ENCODE measurements at places on chromosomes 12 and 14.

DNA sequence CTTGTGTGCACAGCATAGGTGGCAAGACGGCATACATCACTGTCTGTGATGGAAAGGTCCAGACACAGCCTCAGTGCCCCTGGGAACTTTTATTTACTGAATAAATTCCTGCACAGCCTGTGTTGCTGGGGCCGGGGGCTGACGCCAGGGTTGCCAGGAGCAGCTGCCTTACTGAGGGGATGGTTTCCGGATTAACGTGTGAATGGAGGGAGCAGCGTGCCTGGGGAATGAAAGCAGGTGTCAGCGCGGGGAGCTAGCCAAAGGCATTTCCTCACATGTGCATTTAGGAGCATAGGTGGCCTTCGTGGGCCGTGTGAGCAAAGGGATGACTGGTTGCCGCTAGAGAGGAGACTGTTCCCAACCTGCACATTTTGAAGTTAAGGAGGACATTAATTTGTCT, 41.6 kb downstream of the SFSWAP start:
- DNase-seq = no peak

DNA sequence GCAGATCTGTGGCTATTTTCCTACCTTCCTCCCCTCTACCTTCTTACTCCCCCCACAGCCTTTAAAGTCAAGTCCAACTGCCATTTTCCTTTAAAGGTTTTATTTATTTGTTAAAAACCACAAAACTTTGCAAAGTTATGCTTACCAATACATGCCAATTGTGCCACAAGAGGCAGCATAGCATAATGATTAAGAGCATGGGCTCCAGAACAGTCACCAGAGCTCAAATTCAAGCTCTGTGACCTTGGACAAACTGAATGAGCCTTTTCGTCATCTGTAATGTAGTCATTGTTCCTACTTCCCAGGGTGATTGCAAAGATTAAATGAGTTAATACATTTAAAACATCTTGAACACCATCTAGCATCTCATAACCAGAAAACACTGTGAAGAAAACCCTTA, 13.0 kb upstream of the FMNL3 start:
- DNase-seq = no peak

GRCh38 chr12:53618275-53618674, 7.9 kb downstream of the ATF7 start:
- no peak for DNase-seq

DNA sequence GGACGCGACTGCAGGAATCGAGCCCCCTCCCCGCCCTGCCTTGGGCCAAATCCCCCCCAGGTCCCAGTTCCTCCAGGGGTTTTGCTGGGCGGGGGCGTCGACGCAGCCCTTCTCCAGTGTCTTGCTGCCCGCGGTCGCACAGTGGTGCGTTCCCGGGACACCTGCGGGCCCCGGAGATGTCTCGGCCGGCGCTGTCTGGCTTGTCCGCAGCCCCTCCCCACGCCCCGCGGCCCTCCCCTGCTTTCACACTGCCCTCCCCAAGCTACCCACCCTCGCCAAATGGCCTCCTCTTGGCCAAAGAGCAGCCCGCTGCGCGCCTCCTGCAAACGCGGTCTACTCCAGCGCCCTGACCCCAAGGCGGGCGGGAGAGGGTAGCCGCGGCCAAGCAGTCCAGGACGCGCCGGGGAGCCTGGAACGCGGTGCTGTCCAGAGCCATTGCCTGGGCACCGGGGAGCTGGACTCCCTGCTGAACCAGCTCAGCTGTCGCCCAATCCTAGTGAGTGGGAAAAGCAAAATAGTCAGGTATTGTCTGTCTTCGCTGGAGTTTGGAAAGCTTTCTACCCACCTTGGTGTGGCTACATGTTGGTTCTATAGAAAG, 122.0 kb downstream of the AACS start:
- DNase-seq = no peak

- DNase-seq = no peak
Observed at GRCh38 chr14:53964249-53964648, 7.6 kb upstream of the BMP4 start.

- DNase-seq = no peak
Observed at GRCh38 chr12:75322464-75322863, 7.7 kb downstream of the CAPS2 start.

DNA sequence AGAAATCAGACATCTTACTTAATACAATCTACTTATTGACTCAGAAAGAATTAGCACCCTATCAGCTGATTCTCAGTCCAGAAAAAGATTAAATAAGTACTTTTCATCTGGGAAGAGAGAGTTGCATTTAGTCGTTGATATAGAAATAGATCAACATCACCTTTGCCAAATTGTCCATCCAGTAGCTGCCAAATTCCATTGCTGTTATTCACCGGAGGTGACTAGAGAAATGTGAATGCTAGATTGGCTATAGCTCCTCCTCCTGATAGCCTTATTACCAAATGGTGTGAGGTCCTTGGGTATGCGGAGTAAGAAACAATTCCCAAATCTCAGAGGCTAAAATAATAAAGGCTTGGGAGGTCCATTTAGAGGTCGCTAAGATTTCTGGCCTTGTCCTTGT, 723.3 kb upstream of the FLRT2 start:
- peak; percentile 72 for DNase-seq

DNA sequence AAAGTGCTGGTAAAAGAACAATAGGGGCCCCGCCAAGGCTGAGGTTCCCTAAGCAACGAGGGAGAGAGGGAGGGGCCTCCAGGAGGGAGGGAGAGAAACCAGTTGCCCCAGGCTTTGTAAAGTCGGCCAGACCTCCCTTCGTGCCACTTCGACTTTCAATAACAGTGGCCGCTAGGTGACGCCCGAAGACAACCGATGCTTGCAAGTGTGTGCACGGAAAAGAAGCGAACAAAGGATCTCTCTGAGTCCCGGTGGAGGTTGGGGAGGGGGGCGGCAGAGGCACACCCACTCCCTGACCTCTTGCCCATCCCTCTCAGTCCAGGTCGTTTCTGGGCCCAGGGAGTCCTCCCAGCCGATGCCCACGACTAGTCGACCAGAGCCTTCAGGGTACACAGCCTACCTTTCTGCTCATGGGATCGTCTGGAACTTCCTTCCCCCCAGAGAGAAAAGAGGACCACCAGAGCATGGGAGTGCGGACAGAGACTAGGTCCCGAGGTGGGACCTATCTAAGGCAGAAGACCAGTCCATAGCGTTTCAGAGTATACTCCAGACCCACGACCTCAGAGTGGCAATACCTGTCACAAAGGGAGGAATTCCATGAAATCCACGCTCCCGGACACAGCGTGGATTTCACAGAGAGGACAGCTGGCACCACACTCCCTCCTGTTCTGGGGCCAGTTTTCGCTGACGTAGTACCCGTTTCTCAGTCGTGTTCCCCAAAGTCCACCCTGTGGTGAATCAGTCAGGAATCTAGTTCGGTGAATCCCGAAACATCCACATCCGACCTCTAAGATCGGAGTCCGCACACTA, 262.7 kb upstream of the ALG10B start:
- no peak for DNase-seq

- no peak for DNase-seq
Observed at GRCh38 chr14:55404173-55404854, 7.3 kb downstream of the ATG14 start.

DNA sequence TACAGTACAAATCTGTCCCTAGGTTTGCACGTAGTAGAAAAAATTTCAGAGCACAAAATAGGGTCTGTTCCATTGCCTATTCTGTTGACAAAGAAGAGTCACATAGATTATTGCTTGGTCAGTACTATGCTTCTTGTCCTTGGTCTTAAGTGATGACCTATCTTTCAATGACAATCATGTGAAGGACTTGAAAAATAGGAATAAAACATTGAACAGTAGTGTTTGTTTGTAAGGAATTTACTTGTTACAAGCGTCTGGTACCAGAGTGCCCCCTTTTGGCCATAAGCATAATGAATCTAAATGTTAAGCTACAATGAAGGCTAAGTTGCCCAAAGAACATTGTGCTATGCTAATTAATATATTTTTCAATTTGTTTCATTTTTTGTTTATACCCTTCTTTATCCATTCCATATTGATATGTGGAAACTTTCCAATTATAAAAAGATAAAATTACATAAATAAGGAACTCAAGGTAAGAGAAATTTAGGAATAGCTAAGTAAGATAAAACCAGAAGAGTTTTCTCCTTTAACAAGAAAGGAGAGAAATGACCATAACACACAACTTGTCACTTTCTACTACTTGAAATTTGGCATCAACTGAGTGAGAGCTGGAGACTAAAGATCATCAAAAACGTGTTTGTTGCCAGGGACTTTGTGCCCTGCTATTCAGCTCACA, 204.7 kb downstream of the EPS8 start:
- no peak for DNase-seq

GRCh38 chr14:88599761-88600439, 37.1 kb downstream of the ZC3H14 start:
- no peak for DNase-seq

DNA sequence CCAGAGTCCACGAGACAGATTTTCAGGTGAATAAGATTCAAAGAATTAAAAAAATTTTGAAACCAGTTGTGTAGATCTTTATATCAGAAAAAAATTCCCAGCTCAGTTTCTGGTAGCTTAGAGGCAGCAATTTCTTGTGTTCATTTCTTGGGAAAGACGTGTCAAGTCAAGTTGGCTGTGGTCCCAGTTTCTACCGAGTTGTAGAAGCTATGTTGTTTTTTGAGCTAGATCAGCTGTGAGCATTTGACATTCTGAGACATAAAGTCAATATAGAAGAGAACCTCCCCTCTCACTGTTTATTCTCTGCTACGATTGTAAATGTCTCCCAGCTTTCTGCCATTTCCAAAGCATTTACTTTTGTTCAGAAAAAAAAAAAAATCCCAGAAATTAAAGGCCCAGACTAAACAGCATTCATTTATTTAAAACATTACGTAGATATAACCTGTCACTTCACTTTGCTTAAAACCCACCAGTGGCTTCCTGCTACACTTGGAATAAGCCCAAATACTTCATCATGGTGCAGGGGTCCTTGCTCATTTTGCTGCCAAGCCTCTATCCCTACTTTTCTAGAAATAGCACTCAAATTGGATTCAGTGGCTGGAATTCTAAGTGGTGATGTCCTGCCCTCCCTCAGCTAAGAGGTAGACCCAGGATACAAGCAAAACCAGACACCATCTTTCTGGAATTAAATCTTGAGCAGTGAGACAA, 20.6 kb upstream of the PYGL start:
- peak; percentile 90 for DNase-seq

DNA sequence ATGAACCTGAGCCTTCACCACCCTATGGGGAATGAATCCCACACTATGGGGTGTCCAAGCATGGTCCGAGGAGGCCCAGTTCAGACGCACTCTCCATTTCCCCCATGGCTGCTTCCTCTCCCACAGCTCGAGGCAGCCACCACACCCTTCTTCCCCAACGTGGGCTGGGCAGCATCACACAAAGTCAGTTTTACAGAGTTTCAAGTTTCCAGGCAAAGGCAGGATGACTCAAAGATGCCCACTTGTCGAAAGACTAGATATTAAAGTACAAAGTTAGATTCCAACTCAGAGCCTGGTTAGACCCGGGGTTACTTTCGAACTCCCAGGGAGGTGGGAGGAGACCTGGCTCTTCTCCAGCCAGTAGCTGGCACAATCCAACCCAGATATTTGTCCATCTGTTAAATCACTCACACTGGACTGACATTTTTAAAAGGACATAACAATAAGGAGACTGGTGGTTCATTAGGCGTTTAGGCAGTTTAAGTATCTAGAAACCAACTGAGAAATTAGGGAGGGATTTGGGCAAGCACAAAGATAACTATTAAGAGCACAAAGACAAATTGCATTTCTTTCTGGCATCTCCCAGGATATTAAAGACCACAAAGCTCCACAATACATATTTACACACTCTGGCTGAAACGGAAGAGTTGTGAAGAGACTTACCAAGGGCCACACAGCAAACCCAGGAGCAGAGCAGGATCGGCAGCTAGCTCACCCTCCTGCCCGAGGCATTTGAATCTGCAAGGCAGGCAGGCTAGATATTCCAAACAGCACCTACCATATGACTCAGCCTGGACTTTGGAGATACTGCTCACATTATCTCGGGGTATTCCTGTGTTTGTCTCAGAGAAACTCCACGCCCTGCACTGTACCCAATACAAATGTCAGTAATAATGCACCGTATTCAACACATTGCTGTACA, 34.8 kb downstream of the TMCC3 start:
- peak; percentile 26 for DNase-seq

- DNase-seq = no peak
Observed at GRCh38 chr12:8870586-8870985, 43.7 kb upstream of the PHC1 start.

Data from HS-27A (cell line).